ENCODE measurements at places on chromosomes 6 and 20.

- no peak for DNase-seq
These were observed 35.1 kb upstream of the BTN3A2 start for GRCh38 chr6:26329763-26330511.

- no peak for DNase-seq
These were observed 68.5 kb upstream of the FOXO3 start for GRCh38 chr6:108492131-108492766.

DNA sequence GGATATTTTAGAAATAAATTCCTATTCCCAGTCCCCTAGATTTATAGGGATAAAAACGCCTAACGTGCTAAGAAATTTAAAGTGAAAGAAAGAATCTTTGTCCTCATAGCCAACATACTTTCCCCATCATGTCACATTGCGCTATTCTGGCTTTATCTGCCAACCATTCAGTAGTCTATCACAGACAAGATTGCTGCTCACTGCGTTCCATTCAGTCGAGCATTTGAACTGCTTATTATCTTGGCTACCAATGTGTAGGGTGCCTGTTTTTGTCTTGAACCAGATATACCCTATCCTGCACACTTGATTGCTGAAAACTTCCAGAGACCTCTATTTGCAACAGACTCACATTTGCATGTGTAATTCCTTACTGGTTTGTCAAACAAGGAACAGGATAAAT lies 751.5 kb downstream of the EPHA7 start:
- no peak for DNase-seq

GRCh38 chr20:6282642-6283041 lies 159.8 kb upstream of the FERMT1 start:
- DNase-seq: no peak

DNA sequence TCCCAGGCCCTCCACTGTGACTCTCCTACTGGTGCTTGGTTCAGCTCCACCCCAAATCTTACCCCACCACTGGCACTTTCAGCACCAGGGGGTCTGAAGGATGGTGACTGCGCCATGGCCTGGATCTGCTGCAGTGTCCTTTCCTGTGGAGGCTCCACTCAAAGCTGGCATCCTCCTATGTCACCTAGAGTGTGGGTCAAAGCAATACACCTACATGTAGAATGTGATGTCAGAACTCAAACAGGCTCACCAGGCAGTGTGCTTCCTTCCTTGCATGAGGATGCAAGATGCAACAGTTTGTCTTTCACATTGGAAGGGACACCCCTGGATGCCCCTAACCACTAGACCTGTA lies 32.8 kb upstream of the MICB start:
- no peak for DNase-seq

GRCh38 chr20:46990017-46990595 lies 95.5 kb downstream of the EYA2 start:
- DNase-seq: no peak

GRCh38 chr20:47682028-47682783 lies 103.1 kb downstream of the SULF2 start:
- DNase-seq: no peak

- DNase-seq: peak; percentile 52
These were observed 864.2 kb downstream of the KIF16B start for GRCh38 chr20:15708984-15709598.

GRCh38 chr6:2819978-2820377 lies 21.7 kb downstream of the SERPINB1 start:
- no peak for DNase-seq

GRCh38 chr20:20782231-20782630 lies 69.8 kb upstream of the RALGAPA2 start:
- no peak for DNase-seq

GRCh38 chr20:57993716-57994431 lies 234.6 kb downstream of the ANKRD60 start:
- DNase-seq: no peak

DNA sequence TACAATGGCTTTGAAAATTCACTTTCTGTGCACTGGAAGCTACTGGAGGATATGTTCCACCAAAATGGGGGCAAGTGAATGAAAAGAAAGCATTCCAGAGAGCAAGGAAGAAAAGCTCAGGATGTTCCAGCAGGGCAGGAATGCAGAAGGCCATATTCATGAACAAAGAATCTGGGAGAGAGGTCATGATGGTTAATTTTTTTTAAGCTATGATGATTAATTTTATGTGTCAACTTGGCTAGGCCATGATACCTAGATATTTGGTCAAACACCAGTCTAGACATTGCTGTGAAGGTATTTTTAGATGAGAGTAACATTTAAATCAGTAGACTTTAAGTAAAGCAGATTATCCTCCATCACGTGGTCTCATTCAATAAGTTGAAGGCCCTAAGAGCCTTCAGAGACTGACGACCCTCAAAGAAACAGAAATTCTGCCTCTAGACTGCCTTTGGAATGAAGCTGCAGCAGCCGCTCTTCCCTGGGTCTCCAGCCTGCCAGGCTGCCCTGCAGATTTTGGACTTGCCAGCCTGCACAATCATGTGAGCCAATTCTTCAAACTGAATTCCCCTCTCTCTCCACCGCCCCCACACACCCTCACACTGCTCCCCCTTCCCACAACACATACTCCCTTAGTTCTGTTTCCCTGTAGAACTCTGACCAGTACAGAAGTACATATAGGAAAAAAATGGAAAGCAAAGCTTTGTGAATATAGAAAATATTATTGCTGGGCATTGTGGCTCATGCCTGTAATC lies 20.1 kb upstream of the GCM1 start:
- DNase-seq: no peak

DNA sequence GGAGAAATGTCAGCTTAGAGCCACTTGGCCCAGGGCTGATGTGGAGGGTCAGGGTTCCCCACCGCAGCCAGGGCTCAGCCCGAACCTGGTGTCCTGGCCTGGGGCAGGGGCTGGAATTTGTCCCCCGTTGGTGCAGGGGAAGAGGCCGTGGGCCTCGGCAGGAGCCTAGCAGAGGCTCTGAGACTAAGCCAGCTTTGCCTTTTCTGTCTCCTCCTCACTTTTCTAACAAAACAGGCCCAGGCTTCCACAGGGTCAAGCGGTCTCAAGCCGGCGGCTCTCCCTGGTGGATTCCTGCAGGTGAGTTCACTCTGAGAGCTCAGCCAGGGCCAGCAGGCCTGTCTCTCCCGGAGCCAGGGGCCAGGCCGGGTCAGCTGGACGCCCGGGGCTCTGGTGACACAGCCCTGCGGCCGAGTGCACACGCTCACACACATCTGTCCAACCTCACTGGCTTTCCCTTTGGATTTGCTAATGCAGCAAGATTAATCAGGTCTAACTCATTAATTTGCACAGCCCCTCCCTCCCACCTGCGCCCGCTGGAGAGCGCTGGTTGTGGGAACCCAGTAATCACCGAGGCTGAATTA lies 2.9 kb upstream of the CHRNA4 start:
- DNase-seq: no peak

DNA sequence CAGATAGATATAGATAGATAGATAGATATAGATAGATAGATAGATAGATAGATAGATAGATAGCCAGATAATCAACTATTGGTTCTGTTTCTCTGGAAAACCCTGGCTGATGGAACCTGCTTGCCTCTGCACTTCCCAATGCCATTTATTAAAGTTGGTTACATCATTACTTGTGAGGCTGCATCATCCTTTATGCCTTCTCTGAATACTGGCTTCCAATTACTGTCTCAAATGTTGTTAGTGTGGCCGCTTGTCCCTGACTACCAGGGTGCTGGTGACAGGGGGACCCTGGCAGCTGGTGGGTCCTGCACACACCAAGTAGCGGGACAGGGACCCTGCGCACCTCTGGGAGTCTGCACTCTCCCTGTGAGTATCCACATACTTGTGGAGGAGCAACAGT lies 3.9 kb upstream of the SLPI start:
- DNase-seq: no peak

- no peak for DNase-seq
These were observed 123.6 kb upstream of the BEND6 start for GRCh38 chr6:56831334-56831733.

DNA sequence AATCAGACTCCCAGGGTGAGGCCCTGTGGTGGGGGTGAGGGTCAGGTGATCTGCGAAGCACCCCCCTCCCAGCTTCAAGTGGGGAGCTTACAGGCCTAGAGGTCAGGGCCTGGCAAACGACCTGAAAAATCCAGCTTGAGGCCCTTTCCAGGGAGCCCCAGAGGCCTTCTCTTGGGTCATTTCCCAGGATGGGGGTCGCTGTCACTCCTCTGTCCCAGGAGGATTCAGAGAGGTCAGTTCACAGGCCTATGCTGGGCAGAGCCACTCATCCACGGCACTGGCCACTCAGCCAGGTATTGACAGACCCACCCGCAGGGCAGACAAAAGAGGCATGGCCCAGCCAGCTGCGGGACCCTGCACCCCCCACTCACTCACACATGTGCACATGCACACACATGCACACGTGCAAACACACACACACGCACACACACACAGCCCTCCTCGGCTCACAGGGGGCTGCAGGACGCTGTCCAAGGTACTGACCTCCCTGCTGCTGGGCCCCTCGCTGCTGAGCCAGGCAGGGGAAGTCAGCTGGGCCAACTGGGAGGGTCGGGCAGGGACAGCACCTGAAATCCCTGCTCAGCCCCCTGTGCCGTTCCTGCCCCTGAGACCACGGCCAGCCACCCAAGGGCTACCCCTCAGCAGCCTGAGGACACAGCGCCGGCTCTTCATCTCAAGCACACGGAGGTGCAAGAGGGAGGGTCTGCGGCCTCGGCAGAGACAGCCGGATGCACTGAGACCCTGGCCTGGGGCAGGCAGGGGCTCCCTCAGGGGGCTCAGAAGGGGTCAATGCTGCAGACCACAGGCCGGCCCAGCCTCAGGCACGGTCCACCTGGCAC lies 113.8 kb downstream of the TAF4 start:
- DNase-seq: no peak

- DNase-seq: no peak
These were observed 226.2 kb upstream of the MARCKS start for GRCh38 chr6:113630738-113631535.

DNA sequence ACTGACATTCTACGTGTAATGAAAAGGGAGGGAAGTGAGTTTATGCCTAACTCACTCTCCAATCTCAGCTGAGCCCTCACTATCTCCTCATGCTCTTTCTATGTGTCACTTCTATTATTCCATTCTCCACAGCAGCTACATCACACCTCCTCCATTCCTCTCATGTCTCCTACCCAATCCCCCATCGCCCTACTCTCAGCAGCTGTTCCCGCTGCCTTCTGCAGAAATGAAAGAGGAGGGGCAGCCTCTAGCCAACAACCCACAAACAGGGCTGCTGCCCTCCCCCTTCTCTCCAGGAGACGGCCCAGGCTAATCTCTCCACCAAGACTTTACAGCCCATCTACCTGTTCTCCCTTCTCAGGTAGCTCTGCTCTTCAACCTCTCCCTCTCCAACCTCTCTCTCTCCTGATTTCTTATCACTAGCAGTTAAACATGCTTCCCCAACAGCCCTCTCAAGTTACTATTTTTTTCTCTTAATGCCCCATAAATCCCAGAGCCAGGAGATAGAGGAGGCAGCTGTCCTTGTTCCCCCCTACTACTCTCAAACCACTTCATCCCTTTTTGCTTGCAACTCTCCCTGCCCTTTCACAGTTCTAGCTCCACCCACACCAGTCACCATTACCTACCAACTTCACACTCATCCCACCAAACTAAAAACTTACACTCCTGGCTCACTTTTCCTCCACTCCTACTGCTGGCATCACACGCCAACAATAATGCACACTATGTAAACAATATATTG lies 136.5 kb downstream of the BTBD9 start:
- DNase-seq: no peak

- no peak for DNase-seq
These were observed 246.2 kb downstream of the FOXC1 start for GRCh38 chr6:1855890-1856289.

- no peak for DNase-seq
These were observed 506 bp downstream of the ARFGAP1 start for GRCh38 chr20:63273059-63273579.

GRCh38 chr20:3798373-3798768 lies 2.3 kb downstream of the CDC25B start:
- DNase-seq: no peak

DNA sequence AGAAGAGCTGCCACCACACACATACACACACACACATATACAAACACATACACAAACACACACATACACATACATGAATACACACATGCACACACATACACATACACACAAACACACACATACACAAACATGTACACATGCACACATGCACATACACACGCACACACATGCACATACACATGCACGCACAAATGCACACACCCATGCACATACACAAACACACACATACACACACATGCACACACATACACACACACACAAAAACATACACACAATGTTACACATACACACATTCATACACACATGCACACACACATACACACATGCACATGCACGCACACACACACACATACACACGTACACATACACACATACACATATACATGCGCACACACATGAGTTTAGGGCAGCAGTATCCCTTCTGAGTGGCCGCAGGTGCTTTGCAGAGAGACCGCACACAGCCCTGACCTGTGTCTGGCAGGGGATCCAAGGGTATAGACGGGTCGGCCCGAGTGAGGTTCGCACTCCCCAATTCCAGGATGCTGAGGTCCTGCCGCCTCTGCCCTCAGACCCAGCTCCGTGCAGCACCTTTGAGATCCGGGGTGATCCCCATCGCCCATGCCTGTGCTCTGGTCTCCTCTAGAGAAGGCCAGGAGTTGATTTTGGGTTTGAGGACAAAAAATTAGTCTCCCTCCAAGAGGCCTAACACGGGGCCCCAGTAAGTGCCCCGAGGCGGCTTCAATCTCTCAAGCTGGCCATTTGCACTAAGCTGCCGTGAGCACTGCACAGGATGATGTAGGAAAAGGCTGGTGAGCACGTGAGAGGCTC lies 56.8 kb downstream of the TMEM242 start:
- DNase-seq: no peak

GRCh38 chr6:34981951-34982350 lies 92.9 kb downstream of the ANKS1A start:
- no peak for DNase-seq
